ENCODE measurements at places on chromosomes 4 and X.

GRCh38 chr4:176358083-176358469, 38.3 kb downstream of the SPCS3 start:
- DNase-seq: no peak

GRCh38 chr4:130545596-130545995, 1449.6 kb downstream of the C4orf33 start:
- DNase-seq: no peak

- DNase-seq: no peak
Measured at GRCh38 chr4:119932277-119932676, 134.4 kb downstream of the MAD2L1 start.

GRCh38 chr4:184968784-184969201, 49.5 kb upstream of the HELT start:
- no peak for DNase-seq

DNA sequence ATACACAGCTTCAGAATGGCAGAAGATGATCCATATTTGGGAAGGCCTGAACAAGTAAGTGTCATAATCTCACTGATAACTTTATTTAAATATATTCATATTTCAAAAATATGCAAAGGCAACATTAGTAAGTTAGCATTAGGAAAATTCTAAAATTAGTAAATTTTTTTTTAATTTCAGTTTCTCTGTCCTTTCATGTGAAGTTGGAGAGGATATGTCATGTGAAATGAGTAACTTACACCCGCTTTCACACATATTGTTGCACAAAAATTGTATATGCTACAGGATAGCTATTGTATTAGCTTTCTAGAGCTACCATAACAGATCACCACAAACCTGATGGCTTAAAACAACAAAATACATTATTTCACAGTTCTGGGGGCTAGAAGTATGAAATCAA, 24.3 kb downstream of the NFKB1 start:
- no peak for DNase-seq

DNA sequence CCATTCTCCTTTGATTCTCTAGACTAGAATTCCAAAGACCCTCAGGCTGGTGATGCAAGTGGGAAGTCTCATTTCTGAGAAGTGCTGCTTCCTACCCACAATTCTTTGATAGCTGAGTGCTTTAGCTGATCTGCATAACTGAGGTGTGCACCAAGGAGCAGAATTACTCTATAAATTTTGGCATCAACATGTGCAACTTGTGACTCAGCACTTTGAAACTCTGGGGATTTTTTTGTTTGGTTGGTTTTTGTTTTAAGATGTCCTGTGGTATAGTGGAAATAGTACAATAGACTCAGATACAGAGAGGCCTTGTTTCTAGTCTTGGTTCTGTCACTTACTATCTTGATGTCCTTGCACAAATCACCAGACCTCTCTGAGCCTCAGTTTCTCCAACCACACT, 148.4 kb downstream of the AR start:
- no peak for DNase-seq

DNA sequence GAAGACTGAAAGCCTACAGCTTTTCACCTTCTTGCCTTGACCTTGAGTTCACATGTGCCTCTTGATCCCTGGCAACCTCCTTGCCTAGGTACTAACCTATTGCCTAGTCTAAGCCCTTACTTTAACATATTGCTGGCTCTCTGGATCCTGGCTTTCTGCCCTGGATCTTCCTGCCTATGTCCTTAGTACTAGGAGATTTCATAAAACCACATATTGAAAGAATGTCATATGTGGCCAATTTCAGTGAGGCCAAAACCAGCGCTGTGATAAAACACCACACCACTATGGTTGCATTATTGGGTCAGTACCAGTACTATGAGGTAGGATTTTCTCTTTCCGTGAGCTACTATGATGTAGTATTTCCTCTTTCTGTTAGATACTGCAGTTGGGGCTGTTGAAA, 80.4 kb downstream of the CT47B1 start:
- no peak for DNase-seq

- DNase-seq: no peak
Measured at GRCh38 chr4:109910256-109910655, 2.4 kb upstream of the EGF start.

DNA sequence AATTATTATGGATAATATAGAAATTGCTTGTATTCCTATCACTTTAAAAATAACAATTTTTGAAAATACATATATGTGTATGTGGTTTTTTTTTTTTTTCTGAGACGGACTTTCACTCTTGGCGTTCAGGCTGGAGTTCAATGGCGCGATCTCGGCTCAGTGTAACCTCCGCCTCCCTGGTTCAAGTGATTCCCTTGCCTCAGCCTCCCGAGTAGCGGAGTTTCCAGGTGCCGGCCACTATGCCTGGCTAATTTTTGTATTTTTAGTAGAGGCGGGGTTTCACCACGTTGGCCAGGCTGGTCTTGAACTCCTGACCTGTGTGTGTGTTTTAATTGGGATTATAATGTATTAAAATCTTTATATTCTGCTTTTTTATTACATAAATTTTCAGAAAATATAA, 97.9 kb upstream of the NUDT6 start:
- no peak for DNase-seq

DNA sequence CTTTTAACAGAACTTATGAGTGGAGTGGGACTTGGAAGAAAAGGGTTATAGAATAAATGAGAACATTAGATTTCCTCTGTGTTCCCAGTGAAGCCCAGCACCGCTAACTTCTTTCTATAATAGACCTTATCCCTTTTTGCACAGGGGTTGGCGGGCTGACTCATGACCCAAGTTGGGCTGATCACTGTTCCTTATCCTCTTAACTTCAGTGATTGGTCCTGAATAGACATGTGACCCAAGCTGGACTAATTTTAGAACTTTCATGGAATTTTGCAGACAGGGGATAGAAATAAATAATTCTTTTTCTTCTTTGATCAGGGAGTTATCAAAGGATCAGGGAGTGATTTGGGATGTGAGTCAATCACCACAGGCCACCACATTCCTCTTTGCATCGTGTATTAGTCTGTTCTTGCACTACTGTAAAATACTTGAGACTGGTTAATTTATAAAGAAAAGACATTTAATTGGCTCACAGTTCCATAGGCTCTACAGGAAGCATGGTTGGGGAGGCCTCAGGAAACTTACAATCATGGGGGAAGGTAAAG, 75.9 kb downstream of the UCHL1 start:
- DNase-seq: no peak

- DNase-seq: no peak
Measured at GRCh38 chr4:25330335-25330734, 17.8 kb downstream of the ZCCHC4 start.

DNA sequence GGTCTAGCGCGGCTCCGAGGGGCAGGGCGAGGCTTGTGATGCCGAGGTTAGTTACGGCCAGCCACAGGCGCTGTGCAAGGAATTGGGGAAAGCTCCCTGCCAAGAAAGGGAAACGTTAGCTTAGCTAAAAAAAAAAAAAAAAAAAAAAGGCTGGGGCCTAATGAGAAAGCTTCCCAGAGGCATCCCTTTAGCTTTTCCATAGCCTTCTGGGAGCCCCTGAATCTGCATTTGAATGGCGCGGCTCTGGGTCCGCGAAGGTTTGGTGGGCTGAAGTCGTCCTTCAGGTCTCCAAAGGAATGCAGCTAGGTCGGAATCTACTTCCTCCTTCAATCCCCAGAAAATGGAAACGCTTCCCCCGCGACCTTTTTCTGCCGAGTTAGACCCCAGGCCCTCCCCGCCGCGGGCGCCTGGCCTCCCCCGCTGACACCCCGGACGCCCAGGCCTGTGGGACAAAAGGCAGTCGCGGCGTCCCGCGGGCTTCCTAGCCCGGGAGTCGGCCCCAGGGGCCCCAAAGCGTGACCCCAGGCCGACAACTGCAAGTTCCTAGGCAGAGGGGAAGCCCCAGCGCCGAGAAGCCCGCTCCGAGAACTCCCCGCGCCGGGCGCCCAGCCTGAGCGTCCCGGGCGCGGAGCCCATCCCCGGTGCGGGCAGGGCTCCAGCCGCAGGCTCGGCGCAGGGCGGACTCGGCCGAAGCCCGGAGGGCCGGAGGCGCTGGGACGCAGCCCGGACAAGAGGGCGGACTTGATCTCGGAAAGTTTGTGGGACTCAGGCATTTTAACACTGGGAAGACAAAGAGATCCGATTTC, 605 bp upstream of the FAT1 start:
- DNase-seq: peak; percentile 22

- no peak for DNase-seq
Measured at GRCh38 chr4:184470785-184471110, 3.6 kb downstream of the IRF2 start.

DNA sequence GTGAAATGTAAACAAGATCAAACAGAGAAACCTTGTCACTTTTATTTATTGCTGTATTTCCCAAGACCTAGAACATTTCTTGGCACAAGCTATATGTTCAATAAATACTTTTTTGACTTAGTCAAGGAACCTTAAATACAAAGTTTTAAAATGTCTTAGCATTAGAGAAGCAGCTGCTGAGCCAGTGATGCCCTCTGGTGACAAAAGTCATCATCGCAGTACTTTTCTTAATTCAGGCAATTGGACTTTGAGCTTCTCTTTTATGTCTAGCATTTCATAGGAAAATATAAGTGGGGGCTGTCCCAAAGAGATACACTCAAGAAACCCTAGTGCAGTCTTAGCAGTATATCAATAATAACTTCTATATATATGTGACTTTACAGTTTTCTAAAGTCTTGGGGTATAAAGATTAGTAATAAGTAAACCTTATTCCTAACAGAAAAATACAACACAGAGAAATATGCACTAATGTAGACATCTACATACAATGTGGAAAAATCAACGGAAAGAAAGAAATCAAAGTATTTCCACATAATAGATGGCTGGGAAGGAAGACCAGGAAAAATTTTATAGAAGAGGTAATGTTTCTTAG, 118.4 kb downstream of the DTHD1 start:
- peak; percentile 29 for DNase-seq

DNA sequence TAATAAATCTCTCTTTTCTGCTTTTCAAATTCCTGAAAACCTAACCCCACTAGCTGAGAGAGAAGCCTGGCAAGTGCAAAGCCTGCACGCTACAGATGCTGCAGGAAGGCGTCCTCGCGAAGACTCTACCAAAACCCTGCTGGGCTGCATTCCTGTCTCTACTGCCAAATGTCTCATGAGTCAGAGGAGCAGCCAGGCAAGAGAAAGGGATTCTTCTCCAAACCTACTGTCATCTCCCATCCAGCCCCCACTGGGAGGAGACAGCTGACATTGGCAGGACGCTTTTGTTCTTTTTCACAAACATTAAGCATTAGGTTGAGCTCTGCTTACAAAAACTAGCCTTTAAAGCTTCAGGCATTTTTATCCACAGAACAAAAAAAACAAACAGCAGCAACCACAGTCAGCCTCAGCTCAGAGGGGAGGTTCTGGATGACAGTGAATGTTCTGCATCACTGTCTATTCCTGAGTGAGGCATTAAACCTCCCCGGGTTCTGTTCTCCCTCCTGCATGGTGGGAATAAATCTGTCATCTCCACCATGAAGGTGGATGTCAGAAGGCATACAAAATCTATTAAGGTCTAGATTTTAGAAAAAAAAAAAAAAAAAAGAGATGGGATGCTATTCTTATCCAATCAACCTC, 18.0 kb downstream of the CRMP1 start:
- DNase-seq: no peak

- no peak for DNase-seq
Measured at GRCh38 chr4:80077639-80078038, 4.6 kb upstream of the ANTXR2 start.

DNA sequence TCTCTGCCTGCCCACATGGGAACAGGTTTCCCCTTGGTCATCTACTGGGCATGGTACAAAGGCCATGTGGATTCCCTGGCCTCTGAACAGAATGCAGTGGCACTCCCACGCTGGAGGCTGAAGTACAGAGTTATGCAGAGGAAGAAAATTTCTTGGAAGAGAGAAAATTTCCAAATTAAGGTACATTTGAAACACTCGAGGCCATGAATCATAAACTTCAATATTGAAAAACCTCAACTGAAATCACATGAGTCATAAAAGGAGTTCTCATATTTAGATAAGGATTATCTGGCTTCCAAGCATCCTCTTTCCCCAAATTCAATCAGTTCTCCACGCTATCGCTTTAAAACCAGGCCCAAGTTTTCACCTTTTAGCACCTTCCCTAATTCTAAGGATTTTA, 28.1 kb upstream of the TXK start:
- DNase-seq: no peak

- no peak for DNase-seq
Measured at GRCh38 chr4:168097161-168097560, 4.8 kb downstream of the ANXA10 start.

- DNase-seq: no peak
Measured at GRCh38 chrX:15646031-15646430, 18.6 kb downstream of the CLTRN start.

GRCh38 chrX:7092543-7092942, 55.0 kb upstream of the STS start:
- DNase-seq: no peak

- no peak for DNase-seq
Measured at GRCh38 chr4:1511441-1512041, 105.3 kb upstream of the NKX1-1 start.

- DNase-seq: no peak
Measured at GRCh38 chr4:2284934-2285612, 23.2 kb upstream of the MXD4 start.

DNA sequence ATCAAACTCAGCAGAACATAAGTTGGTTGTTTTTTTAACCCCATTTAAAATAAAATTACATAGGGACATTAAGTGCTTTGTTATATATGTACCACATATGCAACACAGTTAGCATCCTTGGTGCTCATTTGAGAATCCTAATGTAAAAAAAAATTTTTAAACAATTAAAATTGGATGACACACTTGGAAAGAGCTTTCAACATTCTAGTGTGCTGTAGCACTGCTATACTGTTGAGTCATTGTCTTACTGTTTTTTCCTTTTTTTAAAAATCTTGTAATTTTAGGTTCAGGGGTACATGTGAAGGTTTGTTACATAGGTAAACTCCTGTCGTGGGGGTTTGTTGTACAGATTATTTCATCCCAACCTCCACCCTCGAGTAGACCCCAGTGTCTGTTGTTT, 12.8 kb downstream of the THAP9 start:
- no peak for DNase-seq

DNA sequence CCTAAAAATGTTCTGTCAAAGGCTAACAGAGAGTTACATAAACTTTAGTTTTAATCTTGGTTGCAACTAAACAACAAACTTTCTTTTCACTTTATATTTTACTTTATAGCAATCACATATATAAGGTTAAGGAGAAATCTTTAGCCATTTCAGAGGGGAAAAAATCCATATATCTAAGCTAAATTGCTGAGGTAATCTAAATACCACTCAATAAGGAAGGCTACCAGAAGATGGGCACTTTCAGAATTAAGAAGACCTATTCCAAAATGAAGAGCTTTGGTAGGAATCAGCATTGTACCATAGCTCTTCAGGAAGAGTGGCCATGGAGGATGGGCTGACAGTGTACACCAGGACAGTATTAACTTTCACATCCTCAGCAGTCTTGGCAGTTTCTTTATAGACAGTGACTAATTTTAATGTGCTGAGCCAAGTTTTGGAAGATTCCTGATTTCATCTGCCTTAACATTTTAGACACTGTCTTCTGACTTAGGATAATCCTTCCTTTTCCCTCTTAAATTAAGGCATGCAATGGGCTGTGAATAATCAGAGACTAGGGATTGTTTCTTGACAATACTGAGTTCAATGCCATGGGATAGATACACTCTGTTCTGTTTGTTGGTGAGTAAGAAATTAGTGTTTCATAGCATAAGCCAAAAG, 7.1 kb downstream of the FAT4 start:
- no peak for DNase-seq

Measured in nucleus accumbens (tissue), 56 donors.